ENCODE measurements at places on chromosomes 11 and 22.

GRCh38 chr11:7910286-7910788 lies 20.7 kb downstream of the OR10A6 start:
- no peak for DNase-seq

- DNase-seq, result no peak
These were observed 741 bp upstream of the CNTF start for GRCh38 chr11:58621586-58622262.

GRCh38 chr11:123461164-123461563 lies 31.1 kb downstream of the GRAMD1B start:
- no peak for DNase-seq

GRCh38 chr22:30753701-30754100 lies 59.0 kb downstream of the OSBP2 start:
- DNase-seq, result no peak

GRCh38 chr11:62502030-62502730 lies 44.4 kb downstream of the AHNAK start:
- no peak for DNase-seq

DNA sequence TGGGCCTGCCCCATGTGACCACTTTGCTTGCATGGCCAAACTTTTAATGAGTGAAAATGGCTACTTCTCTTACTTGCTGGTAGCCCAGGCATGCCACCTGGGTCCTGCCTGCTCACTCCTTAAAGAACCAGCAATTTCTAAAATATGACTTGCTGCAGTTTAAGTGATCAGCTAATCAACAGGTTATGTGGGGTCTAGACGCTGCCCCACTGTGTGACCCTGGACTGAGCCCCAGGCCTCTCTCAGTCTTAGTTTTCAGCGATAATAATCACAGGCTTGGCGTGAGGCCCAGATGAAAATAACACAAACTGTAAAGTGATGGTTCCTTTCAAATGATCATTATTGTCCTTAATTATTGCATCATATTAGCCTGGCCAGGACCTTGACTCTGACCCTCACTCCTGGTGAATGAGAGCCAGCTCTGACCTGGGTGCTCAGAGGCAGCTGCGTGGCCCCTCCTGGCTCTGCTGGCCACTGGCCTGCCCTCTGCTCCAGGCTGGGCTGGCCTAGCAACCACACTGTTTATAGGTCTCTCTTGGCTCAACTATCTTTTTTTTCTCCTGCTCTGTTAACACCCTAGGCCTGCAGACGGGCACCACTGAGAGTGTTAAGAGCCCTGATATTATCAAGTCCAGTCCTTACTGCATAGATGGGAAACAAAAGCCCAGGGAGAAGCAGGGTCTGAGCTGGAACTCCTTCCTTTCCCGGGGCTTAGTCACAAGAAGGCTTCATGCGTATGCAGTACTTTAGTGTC lies 89.7 kb downstream of the RRM1 start:
- no peak for DNase-seq

- no peak for DNase-seq
These were observed 390 bp upstream of the HTATIP2 start for GRCh38 chr11:20363149-20363499.

DNA sequence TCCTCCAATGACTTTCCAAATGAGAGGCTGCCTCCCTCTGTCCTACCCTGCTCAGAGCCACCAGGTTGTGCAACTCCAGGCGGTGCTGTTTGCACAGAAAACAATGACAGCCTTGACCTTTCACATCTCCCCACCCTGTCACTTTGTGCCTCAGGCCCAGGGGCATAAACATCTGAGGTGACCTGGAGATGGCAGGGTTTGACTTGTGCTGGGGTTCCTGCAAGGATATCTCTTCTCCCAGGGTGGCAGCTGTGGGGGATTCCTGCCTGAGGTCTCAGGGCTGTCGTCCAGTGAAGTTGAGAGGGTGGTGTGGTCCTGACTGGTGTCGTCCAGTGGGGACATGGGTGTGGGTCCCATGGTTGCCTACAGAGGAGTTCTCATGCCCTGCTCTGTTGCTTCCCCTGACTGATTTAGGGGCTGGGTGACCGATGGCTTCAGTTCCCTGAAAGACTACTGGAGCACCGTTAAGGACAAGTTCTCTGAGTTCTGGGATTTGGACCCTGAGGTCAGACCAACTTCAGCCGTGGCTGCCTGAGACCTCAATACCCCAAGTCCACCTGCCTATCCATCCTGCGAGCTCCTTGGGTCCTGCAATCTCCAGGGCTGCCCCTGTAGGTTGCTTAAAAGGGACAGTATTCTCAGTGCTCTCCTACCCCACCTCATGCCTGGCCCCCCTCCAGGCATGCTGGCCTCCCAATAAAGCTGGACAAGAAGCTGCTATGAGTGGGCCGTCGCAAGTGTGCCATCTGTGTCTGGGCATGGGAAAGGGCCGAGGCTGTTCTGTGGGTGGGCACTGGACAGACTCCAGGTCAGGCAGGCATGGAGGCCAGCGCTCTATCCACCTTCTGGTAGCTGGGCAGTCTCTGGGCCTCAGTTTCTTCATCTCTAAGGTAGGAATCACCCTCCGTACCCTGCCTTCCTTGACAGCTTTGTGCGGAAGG lies 2.9 kb downstream of the APOC3 start:
- no peak for DNase-seq

DNA sequence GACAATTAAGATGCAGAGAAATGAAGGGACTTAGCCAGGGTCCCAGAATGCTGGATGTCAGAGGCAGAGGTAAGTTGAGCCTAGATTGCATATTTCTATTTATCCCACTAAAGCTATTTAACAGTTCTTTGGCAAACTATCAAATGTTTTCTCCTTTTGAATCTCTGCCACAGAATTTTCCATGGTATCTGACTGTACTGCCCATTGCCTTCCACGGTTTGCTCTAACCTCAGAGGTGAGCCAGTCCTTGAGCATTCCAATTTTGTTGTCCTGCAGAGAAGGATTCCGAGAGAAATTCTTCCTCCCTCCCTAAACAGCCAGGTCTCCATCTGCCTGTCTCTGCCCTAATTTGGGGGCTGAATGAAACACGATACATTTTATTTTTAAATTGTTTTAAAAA lies 368.3 kb upstream of the SYN3 start:
- no peak for DNase-seq

- DNase-seq, result no peak
These were observed 766.2 kb upstream of the LRRC4C start for GRCh38 chr11:42225664-42226063.

DNA sequence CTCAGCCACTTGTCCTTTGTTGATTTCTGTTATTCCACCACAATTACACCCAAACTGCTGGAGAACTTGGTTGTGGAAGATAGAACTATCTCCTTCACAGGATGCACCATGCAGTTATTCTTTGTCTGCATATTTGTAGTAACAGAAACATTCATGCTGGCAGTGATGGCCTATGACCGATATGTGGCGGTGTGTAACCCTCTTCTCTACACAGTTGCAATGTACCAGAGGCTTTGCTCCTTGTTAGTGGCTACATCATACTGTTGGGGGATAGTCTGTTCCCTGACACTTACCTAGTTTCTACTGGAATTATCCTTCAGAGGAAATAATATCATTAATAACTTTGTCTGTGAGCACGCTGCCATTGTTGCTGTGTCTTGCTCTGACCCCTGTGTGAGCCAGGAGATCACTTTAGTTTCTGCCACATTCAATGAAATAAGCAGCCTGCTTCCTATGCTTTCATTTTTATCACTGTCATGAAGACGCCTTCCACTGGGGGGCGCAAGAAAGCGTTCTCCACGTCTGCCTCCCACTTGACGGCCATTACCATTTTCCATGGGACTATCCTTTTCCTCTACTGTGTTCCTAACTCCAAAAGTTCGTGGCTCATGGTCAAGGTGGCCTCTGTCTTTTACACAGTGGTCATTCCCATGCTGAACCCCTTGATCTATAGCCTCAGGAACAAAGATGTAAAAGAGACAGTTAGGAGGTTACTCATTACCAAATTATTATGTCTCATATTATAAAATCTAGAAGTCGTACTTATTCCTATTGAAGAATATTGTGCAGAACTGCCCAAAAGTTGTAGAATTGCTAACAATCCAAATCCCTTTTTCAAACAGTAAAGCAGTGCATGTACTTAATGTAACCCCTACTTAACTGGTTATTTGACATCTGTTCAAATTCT lies 53.2 kb downstream of the OR4C6 start:
- no peak for DNase-seq

- no peak for DNase-seq
These were observed 240.1 kb downstream of the ST3GAL4 start for GRCh38 chr11:126595560-126595959.

GRCh38 chr11:64762674-64763525 lies 3.1 kb upstream of the PYGM start:
- DNase-seq, result no peak

- no peak for DNase-seq
These were observed 2.0 kb downstream of the BACE1 start for GRCh38 chr11:117313828-117314768.

GRCh38 chr22:31082606-31083376 lies 1.7 kb downstream of the SMTN start:
- DNase-seq, result no peak

DNA sequence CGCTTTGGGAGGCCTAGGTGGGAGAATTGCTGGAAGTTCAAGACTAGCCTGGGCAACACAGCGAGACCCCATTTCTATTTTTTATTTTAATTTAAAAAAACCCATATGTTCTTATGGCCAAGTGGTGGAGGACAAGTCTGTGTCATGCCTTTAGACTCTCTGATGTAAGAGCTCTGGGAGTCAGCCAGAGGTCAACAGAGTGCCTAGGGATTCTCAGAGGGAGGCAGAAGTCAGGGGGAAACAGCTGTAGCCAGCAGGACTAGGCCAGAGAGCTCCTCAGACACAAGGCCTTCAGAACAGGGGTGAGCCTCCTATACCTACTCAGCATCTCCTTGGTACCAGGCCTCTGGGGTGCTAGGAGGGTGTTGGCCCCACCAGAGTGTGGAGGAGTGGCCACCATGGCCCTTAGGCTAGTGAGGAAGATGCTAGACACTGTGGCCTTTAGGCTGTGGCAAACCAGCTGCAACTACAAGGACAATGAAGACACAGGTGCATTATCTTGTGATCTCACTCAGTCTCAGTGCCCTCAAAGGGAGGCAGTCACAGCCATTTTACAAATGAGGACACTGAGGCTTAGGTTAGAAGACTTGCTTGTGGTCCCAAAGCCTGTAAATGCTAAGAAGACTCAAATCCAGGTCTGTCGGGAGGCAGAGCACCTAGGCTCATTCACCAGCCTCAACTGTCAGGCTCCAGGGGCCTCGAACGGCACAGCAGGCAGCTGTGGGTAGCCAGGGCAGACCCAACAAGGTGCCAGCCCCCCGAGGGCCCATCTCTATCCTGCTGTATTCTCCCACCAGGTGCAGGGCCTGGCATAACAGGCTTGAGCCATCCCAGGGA lies 5.0 kb downstream of the ZP1 start:
- no peak for DNase-seq

DNA sequence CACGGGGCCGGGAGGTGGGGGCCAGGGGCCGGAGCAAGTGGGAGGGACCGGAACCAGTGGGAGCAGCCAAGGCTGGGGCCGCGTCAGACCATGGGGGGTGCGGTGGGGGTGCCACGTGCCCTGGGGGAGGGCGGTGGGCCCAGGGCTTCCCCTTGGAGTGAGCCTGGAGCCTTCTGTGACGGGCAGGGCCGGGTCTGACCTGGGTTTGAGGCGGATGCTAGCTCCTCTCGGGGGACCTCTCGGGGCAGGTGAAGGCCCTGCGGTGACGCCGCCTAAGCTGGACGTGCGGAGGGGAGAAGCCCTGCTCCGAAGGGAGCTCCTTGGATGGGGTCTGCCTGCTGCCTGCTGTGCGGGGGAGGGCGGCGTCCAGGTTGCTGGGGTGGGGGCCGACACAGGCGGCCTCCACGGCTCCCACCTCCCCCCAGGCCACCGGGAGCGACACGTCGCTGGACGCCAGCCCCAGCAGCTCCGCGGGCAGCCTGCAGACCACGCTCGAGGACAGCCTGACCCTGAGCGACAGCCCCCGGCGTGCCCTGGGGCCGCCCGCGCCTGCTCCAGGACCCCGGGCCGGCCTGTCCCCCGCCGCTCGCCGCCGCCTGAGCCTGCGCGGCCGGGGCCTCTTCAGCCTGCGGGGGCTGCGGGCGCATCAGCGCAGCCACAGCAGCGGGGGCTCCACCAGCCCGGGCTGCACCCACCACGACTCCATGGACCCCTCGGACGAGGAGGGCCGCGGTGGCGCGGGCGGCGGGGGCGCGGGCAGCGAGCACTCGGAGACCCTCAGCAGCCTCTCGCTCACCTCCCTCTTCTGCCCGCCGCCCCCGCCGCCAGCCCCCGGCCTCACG lies 115.0 kb downstream of the CACNA1I start:
- no peak for DNase-seq

- no peak for DNase-seq
These were observed 548 bp downstream of the PVALB start for GRCh38 chr22:36816339-36816635.

DNA sequence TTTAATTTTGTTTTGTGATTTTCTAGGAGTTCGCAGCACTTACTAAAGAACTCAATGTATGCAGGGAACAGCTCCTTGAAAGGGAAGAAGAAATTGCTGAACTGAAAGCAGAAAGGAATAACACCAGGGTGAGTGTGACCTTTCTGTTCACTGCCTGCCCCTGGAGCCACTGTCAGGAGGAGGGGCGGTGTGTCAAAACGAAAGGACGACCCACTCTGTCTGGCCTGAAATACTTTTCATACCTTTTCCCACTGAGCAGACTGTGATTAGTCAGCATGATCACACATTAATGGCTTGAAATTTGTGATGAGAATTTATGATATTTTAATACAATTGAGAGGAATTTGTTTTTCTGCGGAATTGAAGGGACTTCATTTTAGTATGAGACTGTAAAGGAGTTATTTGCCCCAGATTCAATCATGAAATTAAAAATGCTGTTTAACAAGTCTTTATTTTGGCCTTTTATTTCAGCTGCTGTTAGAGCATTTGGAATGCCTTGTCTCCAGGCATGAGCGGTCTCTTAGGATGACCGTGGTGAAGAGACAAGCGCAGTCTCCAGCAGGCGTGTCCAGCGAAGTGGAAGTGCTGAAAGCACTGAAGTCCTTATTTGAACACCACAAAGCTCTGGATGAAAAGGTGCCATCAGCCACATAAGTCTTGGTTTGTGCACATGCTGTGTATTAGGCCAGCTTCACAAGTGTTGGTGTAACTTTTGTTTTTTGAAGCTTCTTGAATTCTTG lies 54.1 kb downstream of the PPFIA1 start:
- DNase-seq, result no peak

DNA sequence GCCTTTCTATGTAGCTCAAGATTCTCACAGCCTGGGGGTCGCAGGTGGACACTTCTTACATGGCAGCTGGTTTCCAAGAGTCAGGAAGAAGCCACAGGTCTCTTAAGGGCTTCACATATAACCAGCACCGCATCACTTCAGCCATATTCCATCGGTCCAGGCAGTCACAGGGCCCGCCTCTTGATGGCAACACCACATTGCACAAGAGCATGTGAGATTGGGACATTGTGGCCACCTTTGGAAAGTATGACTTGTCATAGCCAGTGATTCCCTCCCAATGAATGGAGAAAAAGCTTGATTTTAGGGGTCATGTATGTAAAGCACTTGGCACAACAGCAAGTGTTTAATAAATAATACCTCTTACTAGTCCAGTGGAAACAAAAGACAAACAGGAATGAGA lies 98.3 kb downstream of the NCAM1 start:
- no peak for DNase-seq

- DNase-seq, result no peak
These were observed 106.7 kb upstream of the OR9G4 start for GRCh38 chr11:56855217-56855616.

Data from SW 1271 (cell line).